Urinary bladder (tissue), 4 donors: ENCODE measurements at places on chromosomes 2 and 18. TPM values are rescaled to one million over a fixed set of nuclear protein-coding genes. Genes with fewer than 3 reads are reported as not detected.

TDRD15 gene
- 3.8 TPM for total RNA-seq

LINC00305 gene
- not detected for total RNA-seq

GPR75 gene
- total RNA-seq: 2.7 TPM

CRYGC gene
- total RNA-seq: not detected

NYAP2 gene
- total RNA-seq: 0.79 TPM

MTHFD2 gene
- 58.3 TPM for total RNA-seq

MDH1B gene
- total RNA-seq: 1.2 TPM

CROCC2 gene
- not detected for total RNA-seq

COL3A1 gene
- total RNA-seq: 20,765 TPM

POTEI gene
- total RNA-seq: 0.05 TPM

CHRNG gene
- total RNA-seq: 3.5 TPM

- DNase-seq: no peak
Observed at GRCh38 chr2:233087713-233088112, 27.6 kb downstream of the INPP5D start.

DNA sequence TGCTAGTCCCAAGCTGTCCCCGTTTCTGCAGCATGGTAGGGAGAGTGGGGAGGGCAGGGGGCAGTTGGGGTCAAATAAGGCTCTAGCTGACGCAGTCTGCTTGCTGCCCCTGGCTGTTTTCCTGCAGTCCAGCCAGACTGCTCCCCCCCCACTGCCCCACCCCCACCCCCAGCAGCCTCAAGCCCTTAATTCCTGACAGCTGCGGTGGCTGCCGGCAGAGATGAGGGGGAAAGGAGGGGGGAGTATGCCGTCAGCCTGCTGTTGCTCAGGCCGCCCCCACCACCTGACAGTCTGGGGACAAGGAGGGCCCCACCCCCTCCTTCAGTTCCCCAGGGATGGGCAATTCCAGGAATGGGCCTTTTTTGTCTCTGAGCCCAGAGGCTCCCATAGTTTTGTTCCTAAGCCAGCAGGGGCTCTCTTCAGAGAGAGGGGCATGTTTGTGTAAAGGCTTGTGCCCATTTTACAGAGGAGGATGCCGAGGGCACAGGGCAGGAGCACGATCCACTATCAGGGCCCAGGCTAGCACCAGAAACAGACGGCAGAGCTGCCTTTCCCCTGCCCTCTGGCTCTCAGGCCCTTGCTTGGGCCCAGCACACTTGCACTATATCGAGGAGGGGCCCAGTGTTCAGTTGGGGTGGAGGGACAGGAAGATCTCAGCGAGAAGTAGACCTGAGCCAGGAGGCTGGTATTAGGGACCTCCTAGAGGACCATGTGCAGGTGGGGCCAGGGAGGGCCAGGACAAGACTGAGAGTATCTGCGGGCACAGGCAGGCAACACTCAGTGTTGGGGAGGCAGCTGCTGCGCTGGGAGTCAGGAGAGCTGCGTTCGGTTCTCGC lies 1.5 kb upstream of the WNT10A start:
- no peak for DNase-seq

- DNase-seq: no peak
Observed at GRCh38 chr18:55968550-55968949, 380.6 kb upstream of the TCF4 start.

- no peak for DNase-seq
Observed at GRCh38 chr2:104410136-104410535, 443.8 kb upstream of the POU3F3 start.

DNA sequence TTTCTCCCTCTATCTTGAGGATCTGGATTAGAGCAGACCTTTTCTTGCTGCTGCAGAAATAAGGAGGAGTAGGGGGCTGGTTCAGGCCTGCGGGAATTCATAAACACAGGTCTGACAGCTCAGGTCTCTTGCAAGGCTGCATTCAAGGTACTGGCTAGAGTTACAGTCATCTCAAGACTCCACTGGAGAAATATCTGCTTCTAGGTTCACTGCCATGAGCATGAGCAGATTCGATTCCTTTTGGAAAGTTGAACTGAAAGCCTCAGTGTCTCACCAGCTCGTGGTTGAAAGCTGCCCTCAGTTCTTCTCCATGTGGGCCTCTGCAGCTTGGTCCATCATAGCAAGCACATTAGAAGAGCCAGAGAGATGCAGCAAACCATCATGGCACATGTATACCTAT lies 124.4 kb upstream of the SETBP1 start:
- DNase-seq: no peak

DNA sequence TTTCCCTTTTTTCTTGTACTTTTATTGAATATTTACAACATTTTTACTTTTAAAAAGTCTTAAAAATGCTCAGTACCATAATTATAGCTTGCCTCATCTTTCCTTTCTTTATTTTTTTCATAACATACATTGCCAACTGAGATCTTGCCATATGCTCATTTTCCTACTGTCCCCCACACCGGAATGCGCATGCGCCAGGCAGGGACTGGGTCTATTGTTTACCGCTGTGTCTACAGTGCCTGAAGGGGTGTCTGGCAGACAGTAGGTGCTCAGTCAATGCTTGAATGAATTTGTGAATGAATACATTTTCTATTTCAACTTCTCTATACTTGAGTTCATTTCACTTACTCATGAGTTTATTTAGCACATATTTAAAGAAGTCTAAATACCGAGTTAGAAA lies 158.0 kb downstream of the CYP26B1 start:
- DNase-seq: no peak

- no peak for DNase-seq
Observed at GRCh38 chr2:212949786-212950185, 201.6 kb downstream of the IKZF2 start.

- no peak for DNase-seq
Observed at GRCh38 chr2:224971214-224971613, 71.1 kb downstream of the DOCK10 start.

- no peak for DNase-seq
Observed at GRCh38 chr2:232340171-232340935, 38.2 kb upstream of the ALPP start.

DNA sequence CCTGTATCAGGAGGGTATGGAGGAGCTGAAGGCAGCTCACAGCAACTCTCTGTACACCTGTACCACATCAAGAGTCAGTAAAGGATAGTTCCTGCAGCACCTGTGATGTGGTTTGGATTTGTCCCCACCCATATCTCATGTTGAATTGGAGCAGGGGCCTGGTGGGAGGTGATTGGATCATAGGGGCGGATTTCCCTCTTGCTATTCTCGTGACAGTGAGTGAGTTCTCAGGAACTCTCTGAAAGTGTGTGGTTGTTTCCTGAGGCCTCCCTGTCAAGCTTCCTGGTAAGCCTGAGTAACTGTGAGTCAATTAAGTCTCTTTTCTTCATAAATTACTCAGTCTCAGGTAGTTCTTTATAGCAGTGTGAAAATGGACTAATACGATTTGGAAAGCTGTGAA lies 28.9 kb downstream of the OSBPL1A start:
- no peak for DNase-seq

DNA sequence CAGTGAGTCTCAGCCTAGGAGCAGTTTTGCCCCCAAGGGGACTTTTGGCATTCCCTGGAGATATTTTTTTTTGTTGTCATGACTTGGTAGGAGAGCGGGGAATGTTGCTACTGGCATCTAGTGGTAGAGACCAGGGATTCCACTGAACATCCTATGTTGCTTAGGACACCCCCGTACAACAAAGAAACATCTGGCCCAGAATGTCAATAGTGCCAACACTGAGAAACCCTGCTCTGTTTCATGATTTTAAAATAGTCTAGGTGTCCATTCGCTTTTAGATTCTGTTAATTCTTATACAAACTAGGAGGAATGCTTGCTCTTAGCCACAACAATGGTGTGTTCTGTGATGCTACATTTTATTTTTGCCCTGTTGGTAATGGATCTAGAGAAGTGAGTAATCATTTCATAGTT lies 225.8 kb upstream of the SIX3 start:
- no peak for DNase-seq

- DNase-seq: no peak
Observed at GRCh38 chr18:6010284-6010683, 115.0 kb upstream of the TMEM200C start.

DNA sequence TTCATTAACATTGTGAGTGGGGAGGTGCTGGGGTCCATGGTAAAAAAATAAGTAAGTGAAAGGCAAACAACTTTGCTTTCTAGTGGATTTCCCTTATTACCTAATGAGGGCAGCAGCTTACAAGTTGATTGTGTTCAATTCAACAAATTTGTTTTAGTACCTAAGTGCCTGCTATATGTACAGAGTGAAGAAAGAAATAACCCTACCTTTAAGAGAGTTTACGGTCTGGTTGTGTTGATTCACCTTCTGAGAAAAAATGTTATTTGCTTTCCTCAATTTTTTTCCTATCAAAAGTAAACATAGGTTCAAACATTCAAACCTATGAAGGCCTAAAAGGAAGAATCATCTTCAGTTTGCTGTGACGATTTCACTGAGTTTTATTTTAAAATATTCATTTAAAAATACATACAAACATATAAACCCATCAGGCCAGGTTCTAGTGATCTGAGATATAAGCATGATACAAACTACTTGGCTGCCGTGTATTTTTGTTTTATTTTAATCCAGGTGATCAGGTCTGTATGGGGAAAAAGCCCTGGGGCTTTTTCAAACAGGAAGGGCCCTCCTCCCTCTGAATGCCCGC lies 1.5 kb upstream of the SPTBN1 start:
- DNase-seq: no peak

GRCh38 chr2:23526114-23526513 lies 141.1 kb downstream of the KLHL29 start:
- no peak for DNase-seq

GRCh38 chr18:4871197-4871596 lies 325.9 kb downstream of the AKAIN1 start:
- no peak for DNase-seq

DNA sequence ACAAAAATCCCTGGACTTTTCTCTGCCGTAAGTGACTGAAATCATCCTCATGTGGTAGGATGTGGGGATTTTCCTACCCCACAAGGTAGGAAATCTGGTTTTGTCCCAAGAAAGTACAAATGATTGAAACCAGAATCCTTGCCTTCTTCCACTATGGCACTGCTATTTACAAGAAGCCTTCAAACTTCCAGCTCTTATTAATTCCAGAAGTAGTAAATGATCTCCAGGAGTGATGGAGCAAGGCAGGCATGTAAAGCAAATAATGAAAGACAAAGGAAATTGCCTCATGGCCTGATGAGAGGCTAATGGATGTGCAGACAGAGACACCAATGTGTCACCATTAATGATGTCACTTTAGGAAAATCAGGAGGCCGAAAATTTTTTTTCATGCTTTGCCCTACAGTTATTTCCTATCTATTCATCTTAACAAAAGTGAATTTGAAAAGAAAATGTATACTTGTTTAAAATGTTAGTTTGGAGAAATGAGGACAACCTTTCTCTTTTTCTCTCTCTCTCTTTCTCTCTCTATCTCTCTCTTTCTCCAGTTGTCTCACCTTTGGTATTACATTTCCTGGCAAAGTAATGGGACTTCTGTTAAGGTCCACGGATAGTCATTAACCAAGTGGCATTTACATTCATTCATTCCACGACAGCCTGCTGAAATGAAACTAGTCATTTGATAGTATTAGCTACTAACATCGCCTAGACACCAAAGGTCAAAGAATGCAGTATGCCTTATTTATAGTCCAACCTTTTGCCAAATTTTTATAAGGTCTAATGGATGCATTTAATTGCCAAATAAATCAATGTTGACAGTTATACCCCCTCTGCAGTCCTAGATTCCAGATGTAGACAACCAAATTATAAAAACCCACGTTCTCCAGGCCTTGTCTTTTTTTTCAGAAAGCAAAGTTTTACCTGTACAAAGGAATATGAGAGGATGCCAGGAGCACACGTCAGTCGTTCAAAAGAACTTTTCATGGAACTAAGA lies 5.0 kb upstream of the EVA1A start:
- DNase-seq: no peak
